ENCODE measurements at places on chromosomes 6 and 20. TPM values are rescaled to one million over a fixed set of nuclear protein-coding genes. Genes with fewer than 3 reads are reported as not detected.

The TCP11 gene
- total RNA-seq = 33.3 TPM

The CFB gene
- total RNA-seq = 32.1 TPM

The WFDC12 gene
- not detected for total RNA-seq

The TSHZ2 gene
- total RNA-seq = 9.8 TPM

The SALL4 gene
- total RNA-seq = 12.6 TPM

The SMIM8 gene
- total RNA-seq = 6.1 TPM

The EFCAB8 gene
- 0.87 TPM for total RNA-seq

The CLDN20 gene
- total RNA-seq = not detected

- DNase-seq = no peak
Observed at GRCh38 chr6:113128661-113129060, 728.5 kb upstream of the MARCKS start.

DNA sequence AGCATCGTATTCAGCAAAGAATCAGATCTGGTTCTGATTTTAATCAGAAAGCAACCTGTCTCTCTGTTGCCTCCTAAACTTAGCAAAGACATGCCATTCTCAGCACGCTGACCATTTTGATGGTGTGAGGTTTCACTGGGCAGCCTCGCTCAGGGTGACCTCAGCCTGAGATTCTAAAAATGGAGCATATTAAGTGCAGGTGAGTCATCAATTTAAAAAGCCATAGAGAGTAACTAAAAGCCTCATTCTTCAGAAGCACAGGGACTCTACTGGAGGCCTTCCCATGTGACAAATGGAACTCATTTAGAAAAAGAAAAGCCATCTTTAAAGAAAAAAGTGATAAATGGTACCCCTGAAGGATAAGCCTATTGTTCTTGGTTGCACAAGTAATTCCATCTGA is 91.3 kb downstream of the FILIP1 start:
- DNase-seq = no peak

GRCh38 chr6:142705054-142705453 is 239.9 kb downstream of the HIVEP2 start:
- no peak for DNase-seq

- no peak for DNase-seq
Observed at GRCh38 chr6:2432292-2432691, 186.9 kb upstream of the GMDS start.

DNA sequence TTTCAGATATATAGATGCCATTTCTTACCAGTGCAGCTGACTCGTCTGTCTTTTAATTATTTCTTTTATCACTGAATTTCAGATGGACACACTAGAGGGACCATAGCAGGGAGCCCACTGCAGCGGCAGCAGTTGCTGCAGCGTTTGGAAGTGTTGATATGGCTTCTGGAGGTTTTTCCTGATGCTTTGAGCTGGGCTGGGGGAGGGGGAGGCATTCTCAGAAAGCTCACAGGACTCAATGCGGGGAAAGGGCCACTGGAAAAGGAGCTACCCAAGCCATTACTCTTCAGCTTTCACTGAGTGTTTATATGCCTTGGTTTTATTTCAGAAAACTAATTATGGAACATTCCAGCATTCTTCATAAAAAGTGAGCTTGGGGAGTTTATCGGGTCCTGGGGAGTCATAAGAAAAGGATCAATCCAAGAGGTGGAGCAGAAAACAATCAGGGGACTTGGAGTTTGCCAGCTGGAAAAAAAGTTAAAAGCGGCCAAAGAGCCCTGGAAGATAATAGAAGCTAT is 740.4 kb upstream of the FLRT3 start:
- no peak for DNase-seq

- peak; percentile 31 for DNase-seq
Observed at GRCh38 chr6:16338577-16339264, 100.3 kb downstream of the GMPR start.

DNA sequence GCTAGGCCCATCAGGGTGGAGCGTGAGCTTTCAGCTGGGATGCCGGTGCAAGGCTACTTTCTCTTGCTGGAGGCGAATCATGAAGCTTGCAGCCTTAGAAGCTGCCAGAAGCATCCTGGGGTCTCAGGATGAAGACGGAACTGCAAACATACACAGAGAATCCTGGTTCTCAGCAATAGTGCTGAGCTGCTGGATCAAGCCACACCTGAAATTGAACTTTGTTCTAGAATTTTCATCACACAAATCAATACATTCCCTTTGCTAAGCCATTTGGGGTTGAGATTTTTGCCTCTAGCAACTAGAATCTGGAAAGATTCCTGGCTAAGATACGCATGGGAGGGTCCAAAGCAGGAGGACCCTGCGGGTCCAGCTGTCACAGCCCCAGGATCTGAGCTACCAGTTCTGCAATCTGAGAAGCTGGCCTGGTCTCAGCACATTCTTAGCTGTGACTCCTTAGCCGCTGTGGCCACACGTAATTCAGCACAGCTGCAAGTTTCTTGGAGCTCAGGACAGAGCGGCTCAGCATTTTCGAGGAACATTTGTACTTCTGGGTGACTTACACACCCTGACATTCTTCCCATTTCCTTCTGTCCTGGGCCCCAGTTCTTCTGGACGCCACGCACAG is 6.6 kb upstream of the ARFGAP1 start:
- no peak for DNase-seq

GRCh38 chr6:77986380-77987034 is 333.7 kb downstream of the MEI4 start:
- DNase-seq = no peak

DNA sequence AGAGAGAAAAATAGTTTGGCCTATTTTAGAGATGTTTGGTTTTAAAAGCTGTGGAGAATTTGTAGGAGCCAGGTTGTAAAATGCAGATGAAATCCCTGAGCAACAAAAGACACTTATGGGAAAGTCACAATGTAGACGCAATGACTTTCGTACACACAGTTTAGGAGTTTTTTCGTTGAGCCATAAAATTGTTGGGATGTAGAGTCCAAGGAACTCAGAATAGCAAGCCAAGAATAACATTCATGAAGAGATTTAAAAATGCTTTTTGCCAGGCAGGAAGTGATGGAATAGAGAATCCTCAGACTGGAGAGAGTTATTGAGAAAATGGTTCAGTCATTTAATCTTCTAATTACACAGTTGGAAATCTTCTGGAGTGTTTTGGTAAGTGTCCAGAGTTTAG is 11.5 kb upstream of the PROKR2 start:
- no peak for DNase-seq

- DNase-seq = no peak
Observed at GRCh38 chr6:17879184-17879583, 108.3 kb downstream of the KIF13A start.

- DNase-seq = no peak
Observed at GRCh38 chr20:38893056-38893564, 33.1 kb upstream of the FAM83D start.

DNA sequence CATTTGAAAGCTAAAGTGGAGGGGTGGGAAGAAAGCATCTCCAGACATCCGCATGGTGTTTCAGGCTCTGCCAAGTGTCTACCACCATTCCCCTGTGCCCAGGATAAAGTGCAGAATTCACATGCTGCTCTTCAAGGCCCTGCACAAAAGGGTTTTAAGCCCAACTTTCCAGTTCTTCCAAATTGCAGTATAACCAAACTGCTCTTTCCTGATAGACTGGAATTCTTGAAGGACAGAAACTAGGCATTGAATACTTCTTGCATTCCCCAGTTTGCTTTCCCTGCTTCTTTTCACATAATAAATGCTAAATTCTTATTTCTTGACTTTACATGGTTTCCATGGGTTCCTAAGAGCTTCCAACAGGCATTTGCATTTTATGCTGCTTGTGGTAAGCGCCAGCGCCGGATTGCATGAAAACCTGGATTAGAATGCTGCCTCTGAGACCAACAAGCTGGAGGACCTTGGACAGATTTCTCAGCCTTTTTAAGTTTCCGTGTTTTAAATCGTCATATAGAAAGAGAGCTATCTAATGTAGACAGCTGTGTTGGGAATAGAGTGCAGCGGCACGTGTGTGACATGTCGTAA is 7.9 kb downstream of the SOX4 start:
- no peak for DNase-seq

DNA sequence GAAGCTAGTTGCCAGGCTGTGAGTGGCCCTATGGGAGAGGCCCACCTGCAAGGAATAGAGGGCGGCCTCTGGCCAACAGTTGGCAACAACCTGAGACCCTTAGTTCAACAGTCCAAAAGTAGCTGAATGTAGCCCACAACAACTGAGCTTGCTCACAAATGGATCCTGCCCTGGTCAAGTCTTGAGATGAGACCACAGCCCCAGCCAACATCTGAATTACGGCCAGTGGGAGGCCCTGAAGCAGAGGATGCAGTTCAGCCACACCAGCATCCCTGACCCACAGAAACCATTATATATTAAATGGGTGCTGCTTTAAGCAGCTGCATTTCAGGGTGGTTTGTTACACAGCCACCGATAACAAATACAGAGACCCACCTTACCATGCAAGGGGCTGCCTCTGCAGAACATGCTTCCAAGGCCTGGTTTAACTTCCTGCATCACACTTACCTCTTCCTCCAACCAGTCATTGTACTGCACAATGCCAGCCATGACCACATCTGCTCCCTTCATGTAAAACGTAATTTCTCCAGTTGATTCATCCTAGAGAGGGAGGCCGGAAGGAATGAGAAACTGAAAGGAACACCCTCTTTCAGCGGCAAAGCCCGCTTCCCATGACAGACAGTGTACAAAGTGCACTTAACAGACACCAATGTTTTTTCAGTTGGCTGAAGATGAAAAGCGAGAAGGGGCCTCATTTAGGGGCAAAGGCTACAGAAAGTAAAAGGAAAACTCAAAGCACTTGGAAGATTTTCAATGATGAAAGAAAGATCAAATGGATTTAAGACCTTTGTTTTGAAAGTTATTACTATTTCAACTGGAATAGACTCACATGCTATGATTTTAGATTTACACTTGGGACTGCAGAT is 86.2 kb upstream of the NFATC2 start:
- no peak for DNase-seq

DNA sequence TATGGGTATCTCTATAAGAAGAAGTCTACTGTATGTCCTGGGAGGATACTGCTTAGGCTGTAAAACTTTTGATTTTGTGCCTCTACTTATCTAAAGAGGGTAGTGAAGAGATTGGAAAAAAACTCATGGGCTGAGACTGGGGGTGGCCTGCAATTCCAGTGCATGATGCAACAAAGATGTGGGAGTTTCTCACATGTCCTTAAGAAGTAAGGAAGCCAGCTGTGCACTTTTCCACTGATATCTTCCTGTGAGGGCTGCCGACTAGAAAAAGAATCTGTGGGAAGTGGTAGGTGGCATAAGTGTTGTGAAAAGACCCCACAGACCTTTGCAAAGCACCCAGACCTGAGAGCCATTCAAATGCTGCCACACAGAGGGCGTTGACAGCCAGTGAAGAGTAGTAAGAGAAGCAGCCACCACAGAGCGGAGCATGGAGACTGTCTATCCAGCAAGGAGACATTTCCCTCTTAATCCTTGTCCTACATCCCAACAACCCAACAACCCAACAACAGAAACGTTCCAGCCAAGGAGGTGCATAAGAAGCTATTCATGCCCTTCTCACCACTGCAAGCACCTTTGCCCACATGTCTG is 65.1 kb downstream of the PFDN4 start:
- DNase-seq = no peak

- no peak for DNase-seq
Observed at GRCh38 chr6:155341130-155341828, 27.0 kb upstream of the TFB1M start.

DNA sequence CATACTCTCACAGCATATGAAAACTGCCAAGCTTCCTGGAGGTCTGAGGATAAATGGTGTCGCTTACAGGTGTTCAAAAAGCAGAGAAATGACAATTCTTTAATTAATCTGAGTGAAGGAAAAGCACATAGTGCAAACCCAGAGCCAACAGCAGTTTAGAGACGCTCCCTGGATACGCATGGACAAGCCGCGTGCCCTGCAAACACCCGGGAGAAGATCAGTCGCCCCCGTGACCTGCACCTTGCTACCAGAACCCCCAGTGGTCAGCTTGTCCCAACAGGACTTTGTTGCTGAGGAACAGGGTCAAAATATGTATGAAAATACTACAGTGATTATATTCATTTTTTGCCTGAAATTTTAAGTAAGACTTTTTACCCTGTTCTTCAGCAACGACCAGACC is 93.9 kb downstream of the PSMG4 start:
- DNase-seq = no peak

GRCh38 chr6:42359021-42359420 is 92.7 kb downstream of the TRERF1 start:
- no peak for DNase-seq

GRCh38 chr6:156886409-156886808 is 109.2 kb downstream of the ARID1B start:
- DNase-seq = no peak

GRCh38 chr6:1840491-1841121 is 230.9 kb downstream of the FOXC1 start:
- DNase-seq = no peak

DNA sequence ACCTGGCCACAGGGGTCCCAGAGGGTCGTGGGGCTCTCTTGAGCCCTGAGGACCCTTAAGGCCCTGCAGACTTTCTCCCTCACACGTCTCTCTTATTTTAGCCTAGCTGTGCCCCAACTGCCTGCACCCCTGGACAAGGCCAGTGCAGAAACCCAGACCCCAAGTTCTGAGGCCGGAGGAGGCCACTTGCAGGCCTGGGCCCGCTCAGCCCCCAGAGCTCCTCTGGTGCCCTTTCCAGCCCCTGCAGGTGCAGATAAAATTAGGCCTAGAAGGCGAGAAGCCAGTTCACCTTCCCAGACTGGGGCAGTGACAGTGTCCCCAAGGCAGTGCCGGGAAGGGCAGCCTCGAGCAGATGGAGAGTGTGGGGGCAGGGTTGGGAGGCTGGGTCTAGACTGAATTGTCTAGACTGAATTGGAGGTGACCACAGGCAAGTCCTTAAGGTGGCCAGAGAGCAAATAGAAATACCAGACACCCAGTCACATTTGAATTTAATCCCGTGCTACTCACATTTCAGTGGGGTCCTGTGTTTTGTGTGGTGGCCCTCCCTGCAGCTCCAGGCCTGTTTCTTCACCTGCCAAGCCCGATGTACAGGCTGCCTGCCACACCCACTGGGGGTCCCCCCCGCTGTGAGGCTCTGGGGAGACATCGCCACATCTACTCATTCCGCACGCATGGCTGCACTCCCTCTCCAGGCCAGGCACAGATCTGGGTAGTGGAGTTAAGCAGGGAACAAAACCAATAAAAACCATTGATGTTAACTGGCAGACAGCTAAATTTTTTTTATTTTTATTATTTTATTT is 8.6 kb upstream of the IP6K3 start:
- no peak for DNase-seq

Data from prostate gland (tissue), 2 donors.